ENCODE measurements at places on chromosomes 6 and 20.
A peak's percentile ranks its signal among the peaks of the same experiment; 100 is the strongest.

- no peak for DNase-seq
These were observed 30.4 kb upstream of the STXBP5 start for GRCh38 chr6:147173675-147174308.

DNA sequence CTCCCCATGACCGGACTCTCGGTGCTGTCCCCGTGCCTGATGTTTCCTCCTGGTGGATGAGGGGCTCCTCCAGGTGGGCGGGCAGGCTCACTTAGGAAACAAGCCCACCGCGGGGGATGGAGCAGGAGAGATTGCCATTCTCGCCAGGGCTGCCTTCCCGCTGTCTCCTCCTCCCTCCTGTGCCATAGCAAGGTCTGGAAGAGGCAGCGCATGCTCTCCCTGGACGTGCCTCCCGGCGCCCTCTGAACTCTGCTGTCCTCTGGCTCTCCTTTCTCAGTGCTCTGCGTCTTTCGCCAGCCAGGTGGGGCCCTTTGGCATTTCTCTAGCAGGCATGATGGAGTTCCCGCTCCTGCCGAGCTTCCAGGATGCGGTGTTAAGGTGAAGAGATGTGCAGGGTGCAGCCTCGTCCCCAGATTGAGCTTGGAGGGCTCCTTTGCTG lies 17.4 kb upstream of the NPEPL1 start:
- DNase-seq = no peak

DNA sequence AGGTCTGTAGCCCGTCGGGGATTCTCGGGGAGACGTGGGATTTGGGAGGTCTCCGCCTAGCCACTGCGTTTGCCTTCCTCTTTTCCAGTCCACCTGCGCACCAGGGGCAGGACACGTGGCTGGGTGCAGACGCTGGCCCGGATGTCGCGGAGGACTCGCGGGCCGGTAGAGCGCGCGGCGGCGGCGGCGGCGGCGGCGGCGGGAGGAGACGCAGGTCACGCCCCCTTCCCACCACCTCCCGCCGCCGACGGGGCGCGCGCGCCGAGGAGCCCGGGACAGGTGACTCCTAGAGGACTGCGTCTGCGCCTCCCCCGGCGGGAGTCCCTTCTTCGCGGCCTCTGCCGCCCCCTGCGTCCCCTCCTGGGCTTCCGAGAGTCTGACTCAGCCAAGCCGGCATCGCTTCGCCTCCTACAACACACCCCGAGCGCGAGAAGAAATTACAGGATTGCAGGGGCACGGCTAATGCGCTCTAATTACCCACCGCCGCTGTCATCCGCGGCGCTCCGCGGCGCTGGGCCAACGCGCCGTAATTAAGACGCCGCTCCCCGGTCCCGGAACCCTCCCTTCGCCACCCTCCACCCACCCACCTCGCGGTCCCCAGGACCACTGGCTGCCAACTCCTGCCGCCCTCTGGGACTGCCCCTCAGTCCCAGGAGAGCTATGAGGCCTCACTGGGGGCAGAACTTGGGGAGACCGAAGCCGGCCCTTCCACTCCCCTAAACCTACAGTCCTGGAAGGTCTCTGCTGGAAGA lies 124.5 kb downstream of the MRPL14 start:
- no peak for DNase-seq

DNA sequence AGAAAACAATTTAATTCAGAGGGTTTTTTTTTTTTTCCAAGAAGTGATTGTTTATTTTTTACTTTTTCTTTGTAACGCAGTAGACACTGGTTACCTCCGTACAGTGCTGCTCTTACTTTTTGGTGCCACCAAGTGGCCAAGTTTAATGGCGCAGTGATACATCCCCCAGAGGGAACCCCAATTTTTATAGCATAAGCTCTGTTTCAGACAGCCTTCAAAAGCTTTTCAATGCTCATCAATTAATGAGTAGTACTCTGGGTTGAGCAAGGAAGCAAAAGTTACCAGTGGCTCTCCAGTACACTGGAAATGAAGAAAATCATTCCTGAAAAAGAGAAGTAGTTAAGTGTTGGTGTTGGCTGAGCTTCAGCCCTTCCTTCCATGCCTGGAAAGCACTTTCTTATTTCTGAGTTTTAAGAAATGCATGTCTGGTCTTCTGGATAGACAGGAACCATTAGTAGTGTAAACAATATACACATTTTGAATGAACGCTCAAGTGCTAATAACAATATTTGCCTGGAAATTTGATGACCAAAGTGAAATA lies 129.1 kb upstream of the SMLR1 start:
- DNase-seq = peak; percentile 25

DNA sequence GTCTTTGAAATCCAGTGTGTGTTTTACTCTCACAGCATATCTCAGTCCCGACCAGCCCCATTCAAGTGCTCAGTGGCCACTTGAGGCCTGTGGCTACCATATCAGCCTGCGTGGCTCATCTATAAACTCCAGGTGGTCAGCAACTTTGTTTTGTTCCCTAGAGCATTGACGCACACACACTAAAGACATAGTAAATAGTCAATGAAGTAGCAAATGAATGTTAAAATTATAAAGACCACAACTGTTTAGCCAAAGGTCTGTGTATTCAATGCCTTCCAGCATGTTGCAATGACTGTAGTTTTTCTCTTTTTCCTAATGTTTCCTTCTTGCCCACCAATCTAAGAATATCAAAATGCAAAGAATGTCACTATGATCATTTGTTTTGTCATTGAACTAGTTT lies 238.2 kb upstream of the ZNF217 start:
- no peak for DNase-seq

DNA sequence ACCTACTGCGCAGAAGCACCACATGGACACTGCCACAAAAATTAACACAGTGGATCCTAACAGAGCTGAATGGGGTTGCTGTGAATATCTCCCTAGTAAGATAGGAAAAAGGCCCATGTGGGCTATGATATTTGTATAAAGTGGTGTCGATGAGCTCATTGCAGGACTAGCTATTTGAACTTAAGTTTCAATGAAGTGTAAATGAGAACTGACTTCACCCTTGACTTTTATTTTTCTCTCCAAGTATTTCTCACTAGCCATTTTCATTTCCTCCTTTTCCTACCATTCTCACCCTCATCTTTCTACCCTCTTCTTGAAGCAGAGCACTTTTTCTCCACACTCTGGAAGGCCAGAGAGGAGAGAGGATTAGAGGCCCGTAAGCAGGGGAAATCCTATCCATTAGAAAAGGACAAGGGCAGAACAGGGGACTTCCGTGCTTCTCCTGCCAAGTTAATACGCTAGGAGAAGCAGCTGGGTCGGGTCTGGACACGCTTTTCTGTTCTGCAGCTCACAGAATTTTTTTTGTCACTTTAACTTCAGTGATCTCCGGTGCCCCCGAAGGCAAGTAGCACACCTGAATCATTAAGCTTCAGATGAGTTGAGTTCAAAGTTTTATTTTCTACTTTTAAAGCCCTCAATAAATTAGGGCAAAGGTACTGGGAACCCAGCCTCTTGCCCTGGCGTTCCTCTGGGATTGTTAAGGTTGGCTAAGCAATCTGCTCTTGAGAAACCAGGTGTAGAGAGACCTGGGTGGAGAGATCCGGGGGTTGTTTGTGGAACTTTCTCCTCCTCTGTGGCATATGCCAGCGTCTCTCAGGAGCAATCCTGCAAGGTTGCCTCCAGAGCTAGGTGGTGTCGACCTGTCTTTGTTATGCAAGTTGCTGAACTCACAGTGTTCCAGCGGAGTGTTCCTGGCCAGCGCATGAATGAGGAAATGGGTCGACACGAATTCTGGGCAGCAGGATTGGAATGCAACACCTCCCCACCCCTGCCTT lies 56.2 kb upstream of the ARID1B start:
- peak; percentile 22 for DNase-seq

DNA sequence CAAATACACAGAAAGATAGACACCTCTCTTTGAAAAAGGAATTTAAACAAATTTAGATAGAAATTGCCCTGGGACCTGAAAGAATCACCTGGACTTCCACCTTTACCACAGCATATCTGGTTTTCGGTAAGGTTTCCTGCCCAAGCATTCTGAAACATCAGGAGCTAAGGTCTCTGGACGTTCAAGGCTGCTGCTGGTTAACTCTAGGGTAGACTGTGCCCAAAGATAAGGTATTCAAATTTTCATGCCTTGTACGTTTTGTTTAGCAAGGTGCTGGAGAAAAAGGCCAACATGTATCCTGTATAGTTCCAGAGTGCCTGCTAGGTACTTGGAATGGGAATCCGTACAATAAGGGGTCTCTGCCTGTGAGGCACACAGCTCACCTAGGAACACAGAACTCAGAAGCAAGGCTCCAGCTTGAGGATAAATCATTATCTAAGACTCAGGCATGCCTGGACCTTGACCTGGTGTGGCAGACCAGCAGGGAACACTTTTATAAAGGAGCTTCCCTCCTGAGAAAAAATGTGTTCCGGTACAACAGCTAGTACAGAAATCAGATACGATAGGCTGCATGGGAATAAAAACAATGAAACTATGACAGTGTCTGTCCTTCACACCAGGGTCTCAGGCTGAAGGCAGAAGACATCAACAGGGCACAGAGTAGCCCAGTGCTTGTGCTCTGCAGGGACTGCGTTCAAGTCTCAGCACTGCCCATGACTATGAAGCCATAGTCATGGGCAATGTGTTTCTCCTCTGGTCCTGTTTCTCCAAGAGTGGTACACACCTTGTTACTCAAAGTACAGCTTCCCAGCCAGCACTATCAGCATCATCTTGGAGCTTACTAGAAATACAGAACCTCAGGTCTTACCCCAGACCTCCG lies 70.4 kb downstream of the METTL24 start:
- peak; percentile 24 for DNase-seq

GRCh38 chr6:43831191-43831590 lies 61.2 kb downstream of the VEGFA start:
- DNase-seq = peak; percentile 37

GRCh38 chr6:51892750-51893149 lies 194.7 kb downstream of the PKHD1 start:
- no peak for DNase-seq

DNA sequence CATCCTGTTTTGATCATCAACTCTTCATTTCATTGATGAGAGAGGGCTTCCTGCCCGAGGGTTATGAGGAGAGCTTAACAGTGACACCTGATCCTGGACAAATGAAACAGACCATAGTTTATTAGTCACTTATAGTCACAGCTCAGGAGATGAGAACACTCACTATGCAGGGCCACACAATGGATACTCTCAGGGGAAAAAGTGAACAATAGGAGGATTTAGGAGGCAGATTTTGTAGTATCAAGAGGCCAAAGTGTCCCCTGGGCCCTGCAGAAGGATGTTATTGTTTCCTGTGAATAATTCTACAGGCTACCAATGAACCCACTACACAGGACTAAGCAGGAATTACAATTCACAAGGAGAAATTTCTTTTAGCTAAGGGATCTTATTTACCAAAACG lies 772.8 kb upstream of the MAN1A1 start:
- no peak for DNase-seq

DNA sequence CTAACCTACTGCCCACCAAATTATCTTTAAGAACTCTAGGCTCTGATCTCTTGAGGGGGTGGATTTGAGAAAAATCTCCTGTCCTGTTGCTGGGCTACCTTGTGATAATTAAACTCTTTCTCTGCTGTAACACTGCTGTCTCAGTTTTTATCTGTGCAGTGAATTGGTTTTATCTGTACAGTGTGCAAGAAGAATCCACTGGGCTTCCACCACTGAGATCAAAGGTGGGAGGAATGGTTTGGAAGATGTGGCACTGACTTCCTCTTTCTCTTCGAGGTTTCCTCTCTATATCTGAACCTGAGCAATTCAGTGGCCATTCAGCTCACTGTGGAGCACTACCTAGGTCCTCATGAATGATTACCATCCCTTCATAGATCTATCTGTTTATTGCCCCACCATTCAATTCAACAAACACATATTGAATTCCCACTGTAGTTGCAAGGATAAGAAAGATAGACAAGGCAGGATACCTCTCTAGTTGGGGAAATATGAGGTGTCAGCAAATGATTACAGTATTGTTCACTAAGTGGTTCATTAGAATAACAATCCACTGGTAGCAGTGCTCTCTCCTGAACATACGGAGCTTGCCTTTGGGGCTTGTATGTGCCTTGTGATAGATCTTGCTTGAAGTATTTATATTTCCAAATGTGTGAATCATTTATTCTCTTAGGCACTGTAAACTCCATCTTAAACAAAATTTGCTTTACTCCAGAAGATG lies 172.1 kb upstream of the ARG1 start:
- no peak for DNase-seq

DNA sequence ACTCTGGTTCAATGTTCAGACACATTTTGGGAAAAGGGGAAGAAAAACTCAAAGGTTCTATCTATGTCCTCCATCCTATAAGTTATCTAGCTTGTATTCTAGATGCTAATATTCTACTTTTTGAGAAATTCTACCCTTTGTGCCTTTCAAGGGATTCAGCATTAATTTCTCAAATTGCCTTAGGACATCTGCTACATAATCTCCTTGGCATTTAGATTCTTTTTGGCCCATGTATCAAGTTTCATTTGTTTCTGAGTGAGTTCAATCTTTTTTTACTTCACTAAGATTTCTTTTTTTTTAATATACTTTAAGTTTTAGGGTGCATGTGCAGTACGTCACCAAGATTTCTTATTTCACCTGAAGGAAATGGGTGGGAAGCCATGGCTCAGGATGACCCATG lies 232.7 kb upstream of the TENT5A start:
- no peak for DNase-seq

GRCh38 chr20:21391185-21391971 lies 5.9 kb downstream of the NKX2-4 start:
- no peak for DNase-seq

DNA sequence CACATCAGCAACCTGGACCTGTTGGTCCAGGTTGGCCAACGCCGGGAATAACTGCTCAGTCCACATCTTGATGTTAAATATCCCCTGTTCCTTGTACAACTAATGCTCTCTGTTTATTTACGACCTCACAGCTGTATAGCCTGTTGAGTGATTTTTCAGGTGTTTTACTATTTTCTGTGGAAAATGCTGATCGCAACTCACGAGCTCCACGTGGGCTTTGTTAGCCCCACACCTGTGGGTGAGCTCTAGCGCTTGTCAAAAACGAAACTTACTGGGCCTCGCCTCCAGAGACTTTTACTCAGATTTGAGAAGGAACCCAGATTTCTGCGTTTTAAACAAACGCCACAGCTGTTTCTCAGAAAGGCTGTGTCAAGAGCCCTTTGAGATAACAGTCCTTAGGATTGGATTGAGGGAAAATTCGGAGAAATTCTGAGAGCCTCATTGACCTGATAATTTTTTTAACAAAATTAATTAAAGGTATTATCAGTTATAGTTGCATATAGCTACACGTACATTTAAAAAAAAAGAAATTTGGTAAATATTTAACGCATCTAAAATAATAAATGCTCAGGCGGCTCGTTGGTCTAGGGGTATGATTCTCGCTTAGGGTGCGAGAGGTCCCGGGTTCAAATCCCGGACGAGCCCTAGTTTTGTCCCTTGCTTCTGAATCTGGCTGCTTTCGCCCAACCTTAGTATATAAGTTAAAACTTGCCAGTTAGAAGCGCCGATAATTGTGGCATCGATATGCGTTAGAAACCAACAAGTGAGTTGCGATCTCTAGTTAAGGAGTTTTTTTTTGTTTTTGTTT lies 16.7 kb downstream of the HMGN4 start:
- peak; percentile 75 for DNase-seq

- no peak for DNase-seq
These were observed 957 bp upstream of the VEGFA start for GRCh38 chr6:43768983-43769525.

GRCh38 chr6:27528714-27529113 lies 55.8 kb upstream of the ZNF184 start:
- DNase-seq = no peak

Data from LoVo (cell line).